ENCODE measurements at places on chromosomes 6 and 20.
A peak's percentile ranks its signal among the peaks of the same experiment; 100 is the strongest.

- DNase-seq: no peak
Observed at GRCh38 chr6:43396408-43397149, 27.1 kb upstream of the ZNF318 start.

- peak; percentile 76 for DNase-seq
Observed at GRCh38 chr20:23349338-23350195, 1.0 kb upstream of the NXT1 start.

GRCh38 chr6:168711666-168712300 is 270.8 kb downstream of the SMOC2 start:
- no peak for DNase-seq

GRCh38 chr6:14294270-14294951 is 176.8 kb downstream of the CD83 start:
- DNase-seq: no peak

DNA sequence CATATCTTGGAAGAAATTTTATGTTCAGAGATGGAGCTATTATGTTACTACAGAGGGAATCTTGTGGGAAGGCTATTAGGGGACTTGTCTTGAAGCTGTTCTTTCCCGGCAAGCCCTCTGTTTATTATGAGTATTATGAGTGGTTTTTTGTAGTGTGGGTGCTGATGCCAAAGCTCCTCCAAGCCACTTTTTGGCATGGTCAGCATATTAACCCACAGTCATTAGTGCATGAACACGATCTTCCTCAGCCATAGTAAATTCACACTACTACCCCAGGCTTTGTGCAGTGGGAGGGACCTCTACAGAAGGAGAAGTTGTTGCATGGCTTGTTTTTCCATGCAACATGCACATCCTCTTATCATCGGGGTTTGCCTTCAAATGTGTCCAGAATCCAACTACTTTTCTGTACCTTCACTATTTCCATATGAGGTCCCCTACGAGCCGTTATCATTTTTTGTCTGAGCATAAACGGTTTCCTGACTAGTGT is 6.5 kb upstream of the BMP6 start:
- no peak for DNase-seq

DNA sequence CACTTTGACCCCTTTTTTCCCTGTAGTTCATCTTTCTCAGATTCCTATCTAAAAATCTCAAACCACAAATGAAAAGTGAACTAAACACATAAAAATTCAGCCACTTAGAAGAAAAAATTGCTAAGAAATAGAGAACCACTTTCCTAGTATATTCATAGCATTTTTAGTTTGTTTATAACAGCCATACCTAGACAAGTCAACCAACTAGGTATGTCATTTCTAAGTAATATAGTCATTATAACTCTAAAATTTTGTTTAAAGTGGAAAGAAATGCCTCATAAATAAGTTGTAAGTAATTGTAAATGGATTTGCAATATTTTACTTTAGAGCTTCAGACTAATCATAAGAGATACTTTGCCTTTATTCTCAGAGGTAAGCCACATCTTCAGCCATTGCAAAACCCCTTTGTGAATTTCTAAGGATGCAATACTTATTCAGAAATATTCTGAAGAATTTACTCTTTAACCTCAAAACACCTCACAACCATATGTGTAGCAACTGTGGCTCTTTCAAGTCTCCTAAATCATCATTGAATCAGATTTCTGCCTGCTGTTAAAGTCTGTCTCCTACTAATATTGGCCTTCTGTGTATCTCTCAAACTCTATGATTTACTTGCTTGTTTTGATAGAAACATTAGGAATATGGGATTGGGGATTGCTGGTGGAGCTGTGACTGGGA is 6.9 kb upstream of the SUMO4 start:
- no peak for DNase-seq

DNA sequence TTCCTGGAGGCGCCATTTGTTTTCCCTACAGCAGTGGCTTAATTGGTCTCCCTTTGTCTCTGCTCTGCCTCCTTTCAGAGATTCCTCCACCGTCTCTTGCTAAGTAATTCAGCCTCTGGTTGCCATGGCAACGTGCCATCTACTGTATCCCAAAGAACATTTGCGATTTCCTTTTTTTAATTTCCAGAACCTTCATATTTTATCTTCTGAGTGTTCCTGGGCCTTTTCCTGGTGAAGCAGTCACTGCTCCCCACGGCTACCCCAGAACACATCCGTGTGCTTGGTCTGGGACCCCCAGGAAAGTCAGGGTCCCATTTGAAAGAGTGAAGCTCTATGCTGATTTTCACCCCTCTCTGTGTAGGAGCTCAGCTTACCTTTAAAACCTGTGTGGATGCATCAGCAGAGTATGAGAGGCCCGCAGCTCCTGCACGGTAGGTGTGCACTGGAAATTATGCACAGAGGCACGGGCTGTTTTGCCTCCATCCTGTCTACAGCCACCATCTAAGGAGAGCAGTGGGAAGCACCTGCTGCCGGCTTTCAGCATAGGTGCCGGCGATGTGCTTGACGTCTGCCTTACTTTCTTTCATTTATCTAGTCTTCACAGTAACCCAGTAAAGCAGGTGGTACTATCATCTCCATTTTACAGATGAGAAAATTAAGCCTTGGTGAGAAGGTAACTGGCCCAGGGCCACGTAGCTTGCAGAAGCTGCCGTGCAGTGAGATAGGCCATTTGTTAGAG is 122.8 kb downstream of the SYCP2 start:
- DNase-seq: no peak
